ENCODE measurements at places on chromosomes 2 and 18. TPM values are rescaled to one million over a fixed set of nuclear protein-coding genes. Genes with fewer than 3 reads are reported as not detected.

DNA sequence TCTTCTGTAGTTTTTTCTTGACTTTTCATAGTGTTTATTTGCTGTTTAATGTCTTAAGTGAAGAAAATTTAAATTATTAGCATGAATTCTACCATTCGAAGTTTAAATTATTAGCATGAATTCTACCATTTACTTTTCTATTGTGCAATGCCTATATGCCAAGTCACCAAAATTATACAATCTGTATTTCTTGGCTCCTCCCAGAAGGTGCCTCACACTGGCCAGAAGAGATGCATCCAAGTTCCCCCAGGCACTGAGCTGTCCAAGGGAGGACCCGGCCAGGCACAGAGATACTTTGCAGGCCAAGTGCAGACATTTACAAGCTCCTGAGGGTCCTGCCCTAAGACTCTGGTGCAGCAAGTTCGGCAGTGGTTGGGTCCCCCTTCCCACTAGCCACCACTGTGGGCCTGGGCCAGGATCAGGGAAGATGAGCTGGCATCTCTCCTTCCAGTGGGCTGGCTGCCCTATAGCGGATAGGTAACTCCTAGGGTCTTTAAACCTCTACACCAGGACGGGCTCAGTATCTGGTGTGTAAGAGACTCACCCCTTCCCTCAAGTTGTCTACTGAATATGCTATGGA is 31.3 kb downstream of the TMEM247 start:
- no peak overlapping the region for H3K4me3 ChIP-seq
- H3K4me1 ChIP-seq = peaks cover 15% of the 10 kb centered on the region
- H3K36me3 ChIP-seq = peaks cover 14% of the 10 kb centered on the region
- no peak overlapping the region for H3K27ac ChIP-seq
- H3K27me3 ChIP-seq = no peaks in the 10 kb centered on the region

The MRPS9 gene
- 23.8 TPM for total RNA-seq

The INHBB gene
- not detected for total RNA-seq

DNA sequence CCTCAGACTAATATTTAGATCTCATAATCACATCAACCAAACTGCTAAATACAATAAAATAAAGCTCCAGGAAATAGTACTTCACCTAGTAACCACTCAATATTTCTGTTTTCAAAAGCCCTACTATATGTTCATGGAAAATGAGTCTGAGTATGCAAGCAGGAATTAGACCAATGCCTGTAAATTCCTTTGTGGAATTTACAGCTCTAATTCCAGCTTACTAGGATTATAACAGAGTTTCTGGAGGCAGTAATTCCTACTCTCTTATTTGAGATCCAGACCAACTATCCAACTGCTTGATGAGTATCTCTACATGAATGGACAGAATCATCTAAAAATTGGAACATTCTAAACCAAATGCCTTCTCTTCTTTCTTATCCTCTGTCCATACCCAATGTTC is 11.6 kb downstream of the CDKL4 start:
- peaks cover 8% of the 10 kb centered on the region for H3K4me1 ChIP-seq
- DNase-seq = no peak
- H3K36me3 ChIP-seq = peaks cover 12% of the 10 kb centered on the region
- H3K27me3 ChIP-seq = no peaks in the 10 kb centered on the region
- H3K27ac ChIP-seq = no peak overlapping the region

- DNase-seq = no peak
- no peaks in the 10 kb centered on the region for H3K4me1 ChIP-seq
- H3K27ac ChIP-seq = no peak overlapping the region
These were observed 23.2 kb downstream of the KIF1A start for GRCh38 chr2:240796543-240797499.

DNA sequence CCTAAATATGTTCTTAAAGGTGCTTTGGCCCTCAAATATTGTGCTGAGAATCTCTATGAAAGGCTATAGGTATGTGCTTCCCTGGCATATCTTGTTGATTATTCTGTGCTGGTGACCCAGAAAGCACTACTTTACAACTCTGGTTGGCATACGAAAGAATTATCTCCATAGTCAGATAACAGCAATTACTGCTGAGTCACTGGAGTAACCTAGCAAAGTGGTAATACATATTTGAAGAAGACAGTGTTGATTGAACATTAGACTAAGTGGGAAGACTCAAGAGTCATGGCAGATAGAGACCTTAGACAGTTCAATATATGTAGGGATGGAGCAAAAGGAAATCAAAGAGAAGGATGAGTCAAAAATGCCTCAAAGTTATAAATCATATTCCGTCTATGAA is 1978.5 kb upstream of the LRRTM1 start:
- H3K4me1 ChIP-seq = no peaks in the 10 kb centered on the region
- H3K27me3 ChIP-seq = no peaks in the 10 kb centered on the region
- DNase-seq = no peak
- H3K27ac ChIP-seq = no peak overlapping the region
- no peak overlapping the region for H3K4me3 ChIP-seq

The SLC30A3 gene
- not detected for total RNA-seq

The CHST9 gene
- not detected for total RNA-seq

- H3K4me1 ChIP-seq = no peaks in the 10 kb centered on the region
- no peak overlapping the region for H3K4me3 ChIP-seq
- H3K27me3 ChIP-seq = no peaks in the 10 kb centered on the region
- no peak overlapping the region for H3K27ac ChIP-seq
These were observed 320.0 kb downstream of the FSIP2 start for GRCh38 chr2:186058614-186059013.

DNA sequence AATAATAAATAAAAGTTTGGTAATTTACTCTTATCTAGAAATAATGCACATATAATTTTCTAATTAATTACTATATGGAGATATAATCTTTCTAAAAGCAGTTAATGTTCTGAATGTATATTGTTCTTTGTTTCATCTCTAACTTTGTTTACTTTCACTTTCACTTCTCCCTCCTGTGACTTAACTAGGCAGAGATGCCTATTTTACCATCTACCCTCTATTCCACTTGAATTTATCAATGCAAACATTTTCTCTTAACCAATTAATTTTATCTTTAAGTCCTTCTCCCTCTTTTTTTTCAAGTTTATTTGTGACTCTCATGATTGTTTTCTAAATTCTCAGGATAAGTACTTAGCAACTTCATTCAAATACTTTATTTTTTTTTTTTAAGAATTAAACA is 55.1 kb upstream of the IL1RL1 start:
- peaks cover 5% of the 10 kb centered on the region for H3K4me1 ChIP-seq
- no peak for DNase-seq
- no peak overlapping the region for H3K27ac ChIP-seq
- H3K27me3 ChIP-seq = no peaks in the 10 kb centered on the region
- peak overlapping the region; percentile 45 for H3K4me3 ChIP-seq

- no peaks in the 10 kb centered on the region for H3K4me1 ChIP-seq
- DNase-seq = no peak
- no peaks in the 10 kb centered on the region for H3K27me3 ChIP-seq
- H3K36me3 ChIP-seq = peaks cover 59% of the 10 kb centered on the region
- no peak overlapping the region for H3K4me3 ChIP-seq
These were observed 31.7 kb upstream of the TTC32 start for GRCh38 chr2:19933351-19933981.

Data from naive thymus-derived CD8-positive, alpha-beta T cell (primary cell).